DMS153 (cell line): ENCODE measurements at places on chromosomes 6 and 20.
A peak's percentile ranks its signal among the peaks of the same experiment; 100 is the strongest.

- DNase-seq, result no peak
These were observed 47.2 kb downstream of the ADTRP start for GRCh38 chr6:11731423-11731822.

DNA sequence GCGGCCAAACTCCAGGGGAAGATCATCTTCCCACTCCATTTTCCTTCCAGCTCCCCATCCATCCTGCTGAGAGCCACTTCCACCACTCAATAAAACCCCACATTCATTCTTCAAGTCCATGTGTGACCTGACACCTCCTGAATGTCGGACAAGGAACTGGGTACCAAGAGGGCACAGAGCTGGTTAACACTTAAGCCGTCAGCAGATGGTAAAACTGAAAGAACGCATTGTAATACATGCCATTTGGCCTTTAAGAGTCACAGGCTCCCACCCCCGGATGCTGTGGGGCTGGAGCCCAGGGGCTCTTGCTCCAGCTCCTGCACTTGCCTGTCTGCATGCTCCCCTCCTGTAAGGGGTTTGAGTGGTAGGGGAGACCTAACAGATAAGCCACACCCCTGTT lies 753.9 kb downstream of the COL12A1 start:
- no peak for DNase-seq

- no peak for DNase-seq
These were observed 41.4 kb downstream of the PHACTR3 start for GRCh38 chr20:59645761-59646171.

- no peak for DNase-seq
These were observed 309.5 kb upstream of the CHD6 start for GRCh38 chr20:41927655-41928054.

- no peak for DNase-seq
These were observed 46.3 kb downstream of the KIF6 start for GRCh38 chr6:39678914-39679313.

DNA sequence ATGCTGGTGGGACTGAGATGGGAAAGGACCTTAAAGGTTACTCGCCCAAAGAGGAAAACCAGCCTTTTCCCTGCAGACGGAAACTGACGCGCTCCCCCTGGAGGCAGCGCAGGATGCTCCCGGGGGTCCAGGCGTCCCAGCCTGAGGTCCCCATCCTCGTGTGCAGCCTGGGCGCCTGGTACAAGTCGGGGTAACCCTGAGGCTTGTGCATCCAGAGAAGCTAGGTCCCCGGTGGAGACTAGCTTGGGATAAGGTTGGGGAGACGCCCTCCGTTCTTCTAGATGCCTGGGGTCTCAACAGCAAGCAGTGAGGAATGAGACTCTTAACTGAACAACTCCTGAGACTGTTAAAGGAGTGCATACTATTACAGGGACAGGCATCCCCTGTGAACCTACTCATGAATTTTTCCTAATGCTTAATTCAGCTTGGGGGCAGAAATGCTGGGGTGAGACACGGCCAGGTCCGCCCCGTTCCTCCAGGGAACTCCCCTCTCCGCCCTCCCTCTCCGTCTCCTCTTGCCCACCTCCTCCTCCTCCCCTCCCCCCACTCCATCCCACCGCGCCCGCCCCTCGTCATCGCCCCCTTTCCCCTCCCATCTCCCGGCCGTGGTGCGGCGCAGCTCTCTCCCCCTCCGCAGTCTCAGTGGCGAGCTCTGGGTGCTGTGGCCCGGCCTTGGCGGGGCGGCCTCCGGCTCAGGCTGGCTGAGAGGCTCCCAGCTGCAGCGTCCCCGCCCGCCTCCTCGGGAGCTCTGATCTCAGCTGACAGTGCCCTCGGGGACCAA lies at the start of gene PRSS35:
Gene PRSS35, plus strand, starts transcription at position 634 of the 781 bp plus-strand sequence. CDS start 10,908 bp downstream, outside the sequence.
- DNase-seq, result peak; percentile 54

- no peak for DNase-seq
These were observed 18.5 kb upstream of the ARMC12 start for GRCh38 chr6:35718375-35718736.

- no peak for DNase-seq
These were observed 42.5 kb upstream of the NELFCD start for GRCh38 chr20:58938541-58938940.

GRCh38 chr6:128068119-128068479 lies 167.2 kb upstream of the THEMIS start:
- no peak for DNase-seq
